Stimulated activated CD8-positive, alpha-beta memory T cell treated with anti-CD3 and anti-CD28 coated beads, Interleukin-15, amount 100 ng/mL, for 48 hours (primary cell): ENCODE measurements at places on chromosomes 2 and 18.

DNA sequence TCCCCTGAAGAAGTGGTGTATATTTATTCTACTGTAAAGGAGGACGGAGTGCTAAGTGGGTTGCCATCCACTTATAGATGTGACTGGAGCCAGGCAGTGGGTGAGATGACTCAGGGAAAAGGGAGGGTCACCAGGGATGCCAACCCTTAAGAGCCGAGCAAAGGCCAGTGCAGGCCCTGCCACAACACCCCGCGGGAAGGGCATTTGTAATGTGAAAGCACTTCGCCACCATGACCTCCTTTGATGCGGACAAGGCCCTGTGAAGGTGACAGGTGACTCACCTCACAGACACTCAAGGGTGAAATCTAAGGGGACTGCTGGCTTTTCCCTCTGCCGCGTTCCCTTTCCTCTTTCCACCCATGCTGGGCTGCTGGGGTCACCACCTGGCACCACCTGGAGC is 50.2 kb upstream of the MRPL33 start:
- peak; percentile 23 for DNase-seq

- no peak for DNase-seq
Observed at GRCh38 chr2:182763311-182763912, 47.4 kb downstream of the DNAJC10 start.

DNA sequence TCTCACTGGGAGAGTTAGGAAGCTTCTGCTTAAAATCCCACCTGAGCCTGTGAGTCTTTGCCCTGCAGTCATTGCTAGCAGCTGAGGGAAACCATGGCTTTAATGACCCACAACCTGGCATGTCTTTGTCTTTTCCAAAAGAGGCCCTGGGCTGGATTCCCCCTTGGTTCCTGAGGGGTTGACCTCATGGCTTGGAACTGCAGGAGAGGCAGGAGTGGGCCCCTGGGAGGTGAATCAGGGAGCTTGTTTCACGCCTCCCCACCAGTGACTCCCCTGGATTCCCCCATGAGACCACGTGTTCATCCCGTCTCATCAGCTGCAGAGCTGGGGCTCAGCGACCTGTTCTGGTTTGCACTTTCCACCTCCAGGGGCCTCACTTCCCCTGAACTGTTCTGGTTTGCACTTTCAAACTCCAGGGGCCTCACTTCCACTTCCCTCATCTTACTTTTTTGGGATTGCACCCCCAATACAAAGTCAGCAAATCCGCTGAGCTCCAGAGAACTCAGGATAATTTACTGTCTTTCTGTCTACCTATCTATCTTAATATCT is 58.5 kb upstream of the TMEM18 start:
- DNase-seq, result no peak

DNA sequence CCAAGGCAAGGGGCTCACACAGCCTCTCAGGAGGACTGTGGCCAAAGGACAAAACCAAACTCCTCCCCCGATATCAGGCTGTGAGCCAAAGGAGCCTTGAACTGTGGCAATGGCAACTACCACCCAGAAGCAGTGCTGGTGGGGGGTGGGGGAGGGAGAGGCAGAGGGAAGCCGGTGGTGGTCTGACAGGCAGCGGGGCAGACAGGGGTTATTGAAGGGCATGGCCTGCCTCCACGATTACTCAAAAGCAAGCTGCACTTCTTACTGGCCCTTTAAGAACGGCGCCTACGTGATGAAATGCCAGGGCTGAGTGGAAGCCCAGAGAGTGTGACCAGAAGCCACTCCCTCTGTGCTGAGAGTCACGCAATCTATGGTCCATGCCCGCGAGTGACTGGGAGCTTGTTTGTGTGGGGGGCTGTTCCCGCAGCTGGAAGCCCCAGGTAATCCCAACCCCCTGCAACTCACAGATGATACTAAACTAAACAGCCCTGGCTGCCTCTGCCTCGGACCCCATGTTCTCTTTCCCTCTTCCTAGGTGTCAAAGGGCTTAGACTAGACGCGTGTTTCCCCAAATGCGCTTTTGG is 128.2 kb upstream of the CXCR4 start:
- no peak for DNase-seq

DNA sequence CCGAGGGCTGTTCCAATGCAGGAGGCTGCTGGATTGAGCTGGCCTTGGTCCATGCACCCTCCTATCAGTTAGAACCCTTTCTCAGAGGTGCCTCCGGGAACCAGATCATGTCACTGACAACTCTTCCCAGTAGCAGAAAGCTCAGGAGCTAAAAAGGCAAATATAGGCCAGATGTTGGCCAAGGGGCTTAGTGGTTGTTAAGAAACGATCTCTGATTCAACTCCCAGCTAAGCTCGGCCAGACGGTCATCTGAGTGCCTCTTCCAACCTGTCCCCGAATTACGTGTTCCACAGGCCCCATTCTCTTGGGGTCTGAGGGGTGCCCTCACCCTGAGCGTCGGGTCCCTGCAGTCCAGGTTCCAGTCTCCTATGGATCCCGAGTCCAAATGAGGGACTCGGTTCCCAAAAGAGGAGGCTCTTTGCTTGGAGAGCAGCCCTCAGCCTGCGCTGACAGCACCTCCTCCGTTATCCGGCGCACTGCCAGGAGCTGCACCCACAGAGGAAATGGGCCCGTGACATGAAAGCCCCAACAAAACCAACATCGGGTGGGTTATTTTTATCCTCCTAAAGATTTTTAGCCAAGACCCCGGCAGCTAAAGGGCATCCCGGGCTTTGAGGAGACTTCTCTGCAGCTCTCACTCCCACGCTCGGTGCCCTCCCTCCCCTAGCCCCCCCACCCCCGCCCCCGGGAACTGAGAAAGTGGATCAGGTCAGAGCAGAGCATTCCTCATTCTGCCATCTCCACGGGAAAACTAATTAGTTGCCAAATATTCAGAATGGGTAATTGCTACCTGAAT is 106.6 kb upstream of the ID2 start:
- no peak for DNase-seq

DNA sequence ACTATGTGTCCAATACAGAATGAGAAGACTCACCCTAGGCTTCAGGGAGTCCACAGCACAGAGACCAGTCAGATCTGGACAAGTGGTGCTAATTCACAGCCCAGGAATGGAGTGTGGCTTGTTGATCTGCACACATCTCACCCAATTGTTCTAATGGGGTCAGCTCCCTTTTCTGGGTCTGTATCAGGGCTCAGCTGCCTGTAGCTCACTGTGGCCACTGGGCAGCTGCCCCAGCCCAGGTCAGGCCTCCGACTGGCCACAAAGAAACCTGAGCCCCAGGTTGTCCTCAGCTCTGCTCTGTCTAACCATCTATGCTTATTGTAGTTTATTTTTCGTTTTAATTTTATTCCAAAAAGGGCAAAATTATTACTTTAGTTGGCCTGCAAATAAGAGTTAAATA is 202.3 kb upstream of the RAB6C start:
- no peak for DNase-seq

GRCh38 chr18:58449464-58449863 is 179.4 kb downstream of the ALPK2 start:
- DNase-seq, result no peak

DNA sequence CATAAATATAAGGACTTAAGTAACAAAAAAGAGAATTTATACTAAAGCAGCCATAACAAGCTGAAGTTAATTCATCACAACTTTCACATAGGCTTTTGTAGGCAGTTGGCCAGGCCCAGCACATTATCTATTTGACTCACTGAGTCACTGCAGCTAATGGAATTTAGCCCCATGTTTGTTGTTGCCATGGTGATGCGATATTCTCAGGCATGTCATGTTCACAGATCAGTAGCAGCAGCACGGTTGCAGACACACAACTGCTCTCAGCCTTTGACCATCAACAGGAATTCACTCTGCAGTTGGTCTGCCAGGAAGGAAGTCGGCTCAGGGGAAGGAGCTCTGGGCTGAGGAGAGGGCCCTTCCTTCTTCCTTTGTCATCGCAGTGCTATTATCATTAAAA is 639.8 kb downstream of the TMEM182 start:
- DNase-seq, result no peak

- DNase-seq, result no peak
Observed at GRCh38 chr2:131127076-131127475, 21.9 kb downstream of the PLEKHB2 start.
